ENCODE measurements at places on chromosomes 2 and 18. TPM values are rescaled to one million over a fixed set of nuclear protein-coding genes. Genes with fewer than 3 reads are reported as not detected.

The TTR gene
- not detected for total RNA-seq

The TMEFF2 gene
- total RNA-seq, result 1.5 TPM

The IL37 gene
- total RNA-seq, result not detected

The AGXT gene
- total RNA-seq, result not detected

The TDRD15 gene
- 0.07 TPM for total RNA-seq

The MC5R gene
- total RNA-seq, result not detected

The GCA gene
- total RNA-seq, result 42.6 TPM

The SLC9A4 gene
- not detected for total RNA-seq

The OTOS gene
- not detected for total RNA-seq

The GNLY gene
- total RNA-seq, result not detected

The IL1RN gene
- total RNA-seq, result not detected

The KCNJ13 gene
- not detected for total RNA-seq

The REG1B gene
- total RNA-seq, result not detected

The GPD2 gene
- total RNA-seq, result 67.4 TPM

The SERPINB10 gene
- total RNA-seq, result not detected

The BMP10 gene
- total RNA-seq, result not detected

The STAT1 gene
- 43.2 TPM for total RNA-seq

The IL1RL1 gene
- total RNA-seq, result not detected

The NYAP2 gene
- not detected for total RNA-seq

The RBM44 gene
- 0.19 TPM for total RNA-seq

The ITPRIPL1 gene
- total RNA-seq, result 9.3 TPM

The COPS7B gene
- 63.7 TPM for total RNA-seq

The GCC2 gene
- 36.2 TPM for total RNA-seq

The EXOC6B gene
- 43.5 TPM for total RNA-seq

The SIGLEC15 gene
- total RNA-seq, result not detected

All from GM23338 (cell line).